ENCODE measurements at places on chromosomes 4 and X. TPM values are rescaled to one million over a fixed set of nuclear protein-coding genes. Genes with fewer than 3 reads are reported as not detected.

The SOWAHB gene
- not detected for total RNA-seq

- no peak overlapping the region for H3K4me3 ChIP-seq
- peaks cover 8% of the 10 kb centered on the region for H3K4me1 ChIP-seq
- H3K27me3 ChIP-seq, result no peaks in the 10 kb centered on the region
- no peak for DNase-seq
- H3K27ac ChIP-seq, result peak overlapping the region; percentile 3
- no peaks in the 10 kb centered on the region for H3K36me3 ChIP-seq
Measured at GRCh38 chr4:158850800-158851644, 82.2 kb downstream of the FNIP2 start.

GRCh38 chr4:48042979-48043461, 26.4 kb downstream of the NIPAL1 start:
- DNase-seq, result no peak
- peaks cover 20% of the 10 kb centered on the region for H3K4me1 ChIP-seq
- H3K27ac ChIP-seq, result no peak overlapping the region
- H3K36me3 ChIP-seq, result no peaks in the 10 kb centered on the region
- H3K27me3 ChIP-seq, result no peaks in the 10 kb centered on the region
- H3K4me3 ChIP-seq, result no peak overlapping the region

- no peak overlapping the region for H3K27ac ChIP-seq
- H3K36me3 ChIP-seq, result no peaks in the 10 kb centered on the region
- H3K4me1 ChIP-seq, result no peaks in the 10 kb centered on the region
- H3K27me3 ChIP-seq, result peaks cover 4% of the 10 kb centered on the region
- no peak overlapping the region for H3K4me3 ChIP-seq
Measured at GRCh38 chrX:115531818-115532403, 29.1 kb upstream of the PLS3 start.

DNA sequence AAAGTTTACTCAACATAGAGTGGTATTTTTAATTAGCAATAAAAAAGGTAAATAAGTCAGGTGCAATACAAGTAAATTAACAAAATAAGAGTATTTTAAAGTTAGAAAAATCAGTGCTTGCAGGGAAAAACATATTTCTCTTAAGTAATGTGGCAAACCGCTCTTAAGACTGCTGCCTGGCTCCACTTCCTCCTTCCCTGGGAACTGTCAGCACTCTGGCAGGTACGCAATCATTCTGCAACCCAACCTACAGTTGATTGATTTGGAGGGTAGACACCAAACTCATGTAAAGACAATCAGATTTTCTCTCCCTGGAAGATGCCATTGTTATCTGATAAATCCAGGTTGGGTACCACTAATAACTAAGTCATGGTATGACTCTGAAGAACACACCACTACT, 63.9 kb downstream of the PPP3CA start:
- H3K27me3 ChIP-seq, result no peaks in the 10 kb centered on the region
- peaks cover 15% of the 10 kb centered on the region for H3K4me1 ChIP-seq
- no peak for DNase-seq
- peaks cover 3% of the 10 kb centered on the region for H3K36me3 ChIP-seq
- no peak overlapping the region for H3K4me3 ChIP-seq
- H3K27ac ChIP-seq, result no peak overlapping the region

GRCh38 chrX:63993936-63994335, 208.9 kb upstream of the ARHGEF9 start:
- no peak for DNase-seq
- no peak overlapping the region for H3K27ac ChIP-seq
- no peaks in the 10 kb centered on the region for H3K4me1 ChIP-seq
- no peak overlapping the region for H3K4me3 ChIP-seq
- H3K27me3 ChIP-seq, result no peaks in the 10 kb centered on the region
- peaks cover 10% of the 10 kb centered on the region for H3K36me3 ChIP-seq

All from naive thymus-derived CD8-positive, alpha-beta T cell (primary cell).